Breast epithelium (tissue), 4 donors: ENCODE measurements at places on chromosomes 5 and 9. TPM values are rescaled to one million over a fixed set of nuclear protein-coding genes. Genes with fewer than 3 reads are reported as not detected.

- H3K27ac ChIP-seq: no peak overlapping the region
- H3K36me3 ChIP-seq: peaks cover 3% of the 10 kb centered on the region
- no peak overlapping the region for H3K4me3 ChIP-seq
- H3K4me1 ChIP-seq: no peaks in the 10 kb centered on the region
These were observed 1495.6 kb upstream of the CDH6 start for GRCh38 chr5:29697785-29698414.

DNA sequence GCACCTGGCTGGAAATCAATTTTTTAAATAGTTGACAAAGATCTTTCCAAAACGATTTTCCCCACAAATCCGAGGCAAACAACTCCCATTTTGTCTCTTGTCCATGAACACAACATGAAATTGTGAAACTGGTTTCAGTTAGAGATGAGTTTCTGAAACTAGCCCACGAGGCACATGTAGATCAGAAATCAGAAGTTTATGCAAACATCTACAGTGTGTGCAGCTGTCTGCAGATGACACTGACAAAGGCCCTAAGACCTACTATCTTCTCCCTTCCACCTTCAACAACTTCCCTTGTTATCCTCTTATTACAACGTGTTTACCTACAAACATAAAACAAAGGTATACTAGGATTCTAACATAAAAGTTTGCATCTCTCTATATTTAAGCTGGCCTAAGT is 183.3 kb downstream of the DIRAS2 start:
- no peaks in the 10 kb centered on the region for H3K36me3 ChIP-seq
- no peak overlapping the region for H3K4me3 ChIP-seq
- no peak overlapping the region for H3K27ac ChIP-seq
- no peak for DNase-seq
- H3K4me1 ChIP-seq: no peaks in the 10 kb centered on the region

DNA sequence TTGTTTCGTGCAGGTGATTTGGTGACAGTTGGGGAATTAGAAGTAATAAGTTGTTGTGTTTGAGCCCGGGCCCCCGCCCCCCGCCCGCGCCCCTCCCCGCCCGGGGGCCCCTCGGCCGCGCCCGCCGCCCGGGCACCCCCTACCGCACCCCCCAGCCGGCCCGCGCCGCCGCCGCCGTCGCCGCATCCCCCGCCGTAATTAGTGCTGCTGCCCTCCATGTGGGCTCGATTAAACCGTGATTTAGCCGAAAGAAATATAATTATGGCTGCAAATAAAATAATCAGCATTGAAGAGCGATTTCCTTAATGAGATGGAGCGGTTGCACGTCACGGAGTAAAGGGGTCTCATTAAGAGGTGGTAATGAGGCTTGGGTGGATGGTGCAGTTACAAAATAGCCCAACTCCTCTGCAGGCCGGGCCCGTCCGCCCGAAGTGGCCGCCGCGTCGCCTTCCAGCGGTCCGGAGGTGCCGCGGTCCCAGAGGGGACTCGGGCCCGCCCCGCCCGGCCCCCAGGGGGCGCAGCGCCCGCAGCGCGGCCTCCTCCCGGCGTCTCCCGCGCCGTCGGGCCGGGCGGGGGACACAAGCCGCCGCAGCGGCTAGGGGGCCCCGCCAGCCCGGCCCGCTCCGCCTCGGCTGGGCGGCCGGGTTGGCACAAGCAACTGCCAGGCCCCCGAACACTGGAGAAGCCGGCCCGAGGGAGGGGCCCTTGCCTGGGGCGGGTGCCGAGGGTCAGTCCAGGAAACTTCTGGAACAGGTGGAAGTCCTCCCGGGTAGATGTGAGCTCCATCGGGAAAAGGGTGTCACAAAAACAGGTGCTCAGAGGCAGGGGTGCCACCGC is 6.9 kb upstream of the OTP start:
- H3K27me3 ChIP-seq: peaks cover 70% of the 10 kb centered on the region
- H3K4me3 ChIP-seq: no peak overlapping the region
- H3K27ac ChIP-seq: no peak overlapping the region
- H3K36me3 ChIP-seq: no peaks in the 10 kb centered on the region

DNA sequence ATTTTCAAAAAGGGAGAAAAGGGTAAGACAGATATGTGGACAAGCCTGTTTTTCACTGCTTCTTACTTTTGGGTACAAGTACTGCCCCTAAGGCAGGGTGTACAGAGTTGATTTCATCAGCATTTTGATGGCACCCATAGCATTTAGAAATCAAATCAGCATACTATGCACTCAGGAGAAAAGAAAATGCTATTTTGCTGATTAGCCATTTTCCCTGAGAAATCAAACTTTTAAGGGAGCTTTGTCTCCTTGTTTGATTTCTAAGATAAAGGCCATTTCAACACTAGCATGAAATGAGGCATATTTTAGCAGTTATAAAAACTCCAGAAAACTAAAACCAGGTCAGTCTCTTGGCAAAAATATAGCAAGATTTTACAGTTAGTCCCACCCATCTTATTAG is 2269.4 kb upstream of the WWC1 start:
- no peaks in the 10 kb centered on the region for H3K36me3 ChIP-seq
- no peaks in the 10 kb centered on the region for H3K4me1 ChIP-seq
- DNase-seq: no peak
- H3K4me3 ChIP-seq: no peak overlapping the region

- peak; percentile 43 for DNase-seq
- no peaks in the 10 kb centered on the region for H3K4me1 ChIP-seq
- no peaks in the 10 kb centered on the region for H3K27me3 ChIP-seq
These were observed at the start of gene CAPSL for GRCh38 chr5:35938568-35939227. CAPSL (minus strand) TSS chr5:35938622; CDS start chr5:35921120, 17,502 bp downstream.

GRCh38 chr9:112479221-112479620 is 7.4 kb upstream of the KIAA1958 start:
- H3K4me1 ChIP-seq: no peaks in the 10 kb centered on the region
- no peaks in the 10 kb centered on the region for H3K36me3 ChIP-seq
- no peak overlapping the region for H3K4me3 ChIP-seq
- H3K27me3 ChIP-seq: no peaks in the 10 kb centered on the region
- no peak for DNase-seq

DNA sequence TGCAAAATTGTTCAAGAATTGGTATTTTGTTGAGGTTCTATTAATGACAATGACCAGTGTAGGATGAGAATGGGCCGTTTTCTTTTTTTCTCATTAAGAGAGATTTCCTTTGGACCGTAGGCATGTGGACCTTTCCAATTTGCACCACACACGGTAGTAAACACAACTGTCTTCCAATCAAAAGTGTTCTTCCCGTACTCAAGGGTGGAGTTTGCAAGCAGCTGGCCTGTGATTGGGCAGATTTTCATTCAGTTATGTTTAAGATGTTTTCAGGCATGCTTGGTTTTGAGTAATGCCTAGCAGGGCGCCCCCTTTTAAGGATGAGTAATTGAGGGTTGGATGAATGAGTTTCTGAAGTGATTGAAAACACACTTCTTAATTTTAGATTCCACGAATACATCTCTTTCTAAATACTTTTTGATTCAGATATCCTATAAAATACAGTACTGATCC is 2.5 kb downstream of the KDM3B start:
- no peaks in the 10 kb centered on the region for H3K36me3 ChIP-seq
- no peaks in the 10 kb centered on the region for H3K4me1 ChIP-seq
- H3K27ac ChIP-seq: peak overlapping the region; percentile 98
- no peaks in the 10 kb centered on the region for H3K27me3 ChIP-seq
- peak overlapping the region; percentile 93 for H3K4me3 ChIP-seq

- no peaks in the 10 kb centered on the region for H3K4me1 ChIP-seq
- no peaks in the 10 kb centered on the region for H3K36me3 ChIP-seq
- no peak overlapping the region for H3K4me3 ChIP-seq
- H3K27ac ChIP-seq: no peak overlapping the region
- no peak for DNase-seq
These were observed 240.4 kb downstream of the FBXL7 start for GRCh38 chr5:15740383-15740782.

GRCh38 chr5:111454198-111454622 is 58.1 kb downstream of the STARD4 start:
- H3K4me3 ChIP-seq: no peak overlapping the region
- H3K27me3 ChIP-seq: no peaks in the 10 kb centered on the region
- no peak overlapping the region for H3K27ac ChIP-seq
- no peaks in the 10 kb centered on the region for H3K4me1 ChIP-seq

GRCh38 chr5:1563617-1564181 is 39.9 kb upstream of the LPCAT1 start:
- H3K36me3 ChIP-seq: no peaks in the 10 kb centered on the region
- no peak overlapping the region for H3K4me3 ChIP-seq
- no peak for DNase-seq
- H3K4me1 ChIP-seq: no peaks in the 10 kb centered on the region
- no peak overlapping the region for H3K27ac ChIP-seq

DNA sequence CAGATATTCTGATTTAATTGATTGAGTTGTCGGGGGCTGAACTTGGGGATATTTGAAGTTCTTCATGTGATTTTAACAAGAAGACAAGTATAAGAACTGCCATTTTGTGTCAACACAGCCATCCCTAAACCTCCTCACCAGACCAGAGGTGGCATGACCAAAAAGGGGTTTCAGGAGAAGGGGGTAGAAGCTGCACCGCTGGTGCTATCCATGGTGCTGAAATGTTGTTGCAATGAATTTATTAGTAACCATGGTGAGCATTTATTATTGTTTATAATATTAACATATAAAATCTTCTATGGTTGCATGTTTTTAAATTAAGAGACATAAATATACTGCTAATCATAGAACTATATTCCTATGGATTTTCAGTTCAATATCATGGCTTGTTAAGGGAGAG is 72.3 kb downstream of the GNA14 start:
- no peak overlapping the region for H3K27ac ChIP-seq
- H3K4me1 ChIP-seq: no peaks in the 10 kb centered on the region
- no peaks in the 10 kb centered on the region for H3K27me3 ChIP-seq
- no peak for DNase-seq
- H3K36me3 ChIP-seq: no peaks in the 10 kb centered on the region
- no peak overlapping the region for H3K4me3 ChIP-seq

GRCh38 chr5:34648840-34649158 is 7.3 kb upstream of the RAI14 start:
- DNase-seq: no peak
- no peak overlapping the region for H3K27ac ChIP-seq
- H3K36me3 ChIP-seq: no peaks in the 10 kb centered on the region
- no peaks in the 10 kb centered on the region for H3K27me3 ChIP-seq

GRCh38 chr9:71237051-71237450 is 115.6 kb upstream of the TRPM3 start:
- no peaks in the 10 kb centered on the region for H3K27me3 ChIP-seq
- no peak overlapping the region for H3K4me3 ChIP-seq
- no peak overlapping the region for H3K27ac ChIP-seq
- H3K36me3 ChIP-seq: no peaks in the 10 kb centered on the region
- DNase-seq: no peak

DNA sequence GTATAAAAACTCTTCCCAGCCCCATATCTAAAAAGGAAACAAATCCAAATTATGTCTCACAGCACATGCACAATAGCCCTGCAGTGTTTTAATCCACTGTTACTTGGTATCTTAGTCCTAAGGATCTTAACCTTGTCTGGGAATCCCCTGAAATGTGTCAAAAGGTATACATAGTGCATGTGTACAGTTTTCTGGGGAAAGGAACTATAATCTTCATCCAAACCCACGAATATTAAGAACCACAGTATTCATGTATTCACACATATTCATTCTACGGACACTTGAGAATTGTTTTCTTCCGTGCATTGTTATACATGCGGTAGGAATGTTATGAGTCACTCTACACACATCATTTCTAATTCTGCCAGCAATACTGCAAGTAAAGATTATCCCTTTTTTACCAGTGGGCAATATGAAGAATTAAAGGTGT is 47.8 kb upstream of the SNX2 start:
- DNase-seq: no peak
- no peak overlapping the region for H3K27ac ChIP-seq
- no peak overlapping the region for H3K4me3 ChIP-seq
- no peaks in the 10 kb centered on the region for H3K27me3 ChIP-seq
- H3K4me1 ChIP-seq: peaks cover 9% of the 10 kb centered on the region

GRCh38 chr5:155189476-155189875 is 175.9 kb downstream of the KIF4B start:
- no peak for DNase-seq
- no peak overlapping the region for H3K27ac ChIP-seq
- no peaks in the 10 kb centered on the region for H3K27me3 ChIP-seq
- no peaks in the 10 kb centered on the region for H3K4me1 ChIP-seq

DNA sequence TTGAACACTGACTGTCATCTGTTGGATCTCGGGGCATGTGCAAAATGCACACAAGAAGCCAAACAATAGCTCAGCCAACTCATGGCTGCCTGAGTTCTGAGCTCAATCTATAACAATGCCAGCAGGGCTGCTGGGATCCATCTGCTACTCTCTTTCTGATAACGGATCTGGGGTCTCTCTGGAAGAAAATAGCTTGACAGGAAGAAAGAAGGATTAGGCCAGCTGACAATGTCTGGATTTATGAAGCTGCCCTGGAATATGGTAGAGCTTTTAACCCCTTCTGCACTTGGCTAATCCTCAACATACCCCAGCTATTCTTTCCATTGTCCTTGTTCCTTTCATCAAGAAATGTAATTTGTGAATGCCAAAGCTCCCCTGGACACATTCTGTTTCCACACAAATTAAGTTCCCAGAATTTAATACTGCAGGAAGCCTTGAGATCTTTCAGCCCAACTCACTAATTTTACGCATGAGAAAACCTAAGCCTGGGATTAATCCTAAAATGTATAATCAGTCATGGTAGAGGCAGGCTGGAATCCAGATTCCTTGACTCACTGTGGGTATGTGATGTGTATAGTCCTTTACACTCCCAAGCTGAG is 62.7 kb upstream of the PCA3 start:
- H3K4me3 ChIP-seq: no peak overlapping the region
- no peak for DNase-seq
- no peaks in the 10 kb centered on the region for H3K36me3 ChIP-seq
- no peaks in the 10 kb centered on the region for H3K27me3 ChIP-seq
- H3K27ac ChIP-seq: no peak overlapping the region

- no peaks in the 10 kb centered on the region for H3K27me3 ChIP-seq
- no peak overlapping the region for H3K27ac ChIP-seq
- no peaks in the 10 kb centered on the region for H3K4me1 ChIP-seq
- DNase-seq: no peak
- H3K36me3 ChIP-seq: no peaks in the 10 kb centered on the region
These were observed 209.5 kb downstream of the DCP2 start for GRCh38 chr5:113186061-113186460.

GRCh38 chr9:111866976-111867375 is 29.6 kb upstream of the UGCG start:
- H3K4me3 ChIP-seq: no peak overlapping the region
- H3K4me1 ChIP-seq: no peaks in the 10 kb centered on the region
- no peaks in the 10 kb centered on the region for H3K27me3 ChIP-seq
- no peak for DNase-seq
- H3K36me3 ChIP-seq: no peaks in the 10 kb centered on the region

DNA sequence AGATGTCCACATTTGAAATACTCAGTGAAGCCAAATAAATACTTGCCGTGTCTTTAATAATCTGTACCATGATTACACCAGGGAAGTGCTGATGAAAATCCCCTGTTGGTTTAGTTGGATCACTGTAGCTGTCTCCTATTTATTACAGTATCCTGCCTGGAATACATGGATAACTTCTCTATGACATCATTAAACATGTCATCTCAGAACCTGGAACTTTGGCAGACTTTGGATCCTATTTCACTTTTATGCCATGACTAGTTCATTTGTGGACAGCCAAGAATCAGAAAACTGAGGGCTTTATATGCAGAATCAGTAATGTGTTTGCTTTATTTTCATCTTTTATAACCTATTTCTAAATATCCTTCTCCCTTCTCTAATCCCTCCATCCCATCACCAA is at the start of gene TXNDC8:
Gene TXNDC8, minus strand, starts transcription at position 137 of the 400 bp plus-strand sequence.
- H3K27ac ChIP-seq: no peak within 1 kb of the TSS
- no peaks in the 10 kb centered on the region for H3K27me3 ChIP-seq
- DNase-seq: no peak
- no peak within 1 kb of the TSS for H3K4me3 ChIP-seq

The BTNL3 gene
- total RNA-seq: not detected

The ROPN1L gene
- 2.9 TPM for total RNA-seq

The PAEP gene
- total RNA-seq: not detected

The TUSC1 gene
- 21.0 TPM for total RNA-seq

The BASP1 gene
- total RNA-seq: 50.1 TPM

The LIX1 gene
- total RNA-seq: 0.15 TPM

The SV2C gene
- 0.59 TPM for total RNA-seq

The ZNF474 gene
- 0.44 TPM for total RNA-seq

The ARAP3 gene
- total RNA-seq: 5.9 TPM
